ENCODE measurements at places on chromosomes 1 and 21.

DNA sequence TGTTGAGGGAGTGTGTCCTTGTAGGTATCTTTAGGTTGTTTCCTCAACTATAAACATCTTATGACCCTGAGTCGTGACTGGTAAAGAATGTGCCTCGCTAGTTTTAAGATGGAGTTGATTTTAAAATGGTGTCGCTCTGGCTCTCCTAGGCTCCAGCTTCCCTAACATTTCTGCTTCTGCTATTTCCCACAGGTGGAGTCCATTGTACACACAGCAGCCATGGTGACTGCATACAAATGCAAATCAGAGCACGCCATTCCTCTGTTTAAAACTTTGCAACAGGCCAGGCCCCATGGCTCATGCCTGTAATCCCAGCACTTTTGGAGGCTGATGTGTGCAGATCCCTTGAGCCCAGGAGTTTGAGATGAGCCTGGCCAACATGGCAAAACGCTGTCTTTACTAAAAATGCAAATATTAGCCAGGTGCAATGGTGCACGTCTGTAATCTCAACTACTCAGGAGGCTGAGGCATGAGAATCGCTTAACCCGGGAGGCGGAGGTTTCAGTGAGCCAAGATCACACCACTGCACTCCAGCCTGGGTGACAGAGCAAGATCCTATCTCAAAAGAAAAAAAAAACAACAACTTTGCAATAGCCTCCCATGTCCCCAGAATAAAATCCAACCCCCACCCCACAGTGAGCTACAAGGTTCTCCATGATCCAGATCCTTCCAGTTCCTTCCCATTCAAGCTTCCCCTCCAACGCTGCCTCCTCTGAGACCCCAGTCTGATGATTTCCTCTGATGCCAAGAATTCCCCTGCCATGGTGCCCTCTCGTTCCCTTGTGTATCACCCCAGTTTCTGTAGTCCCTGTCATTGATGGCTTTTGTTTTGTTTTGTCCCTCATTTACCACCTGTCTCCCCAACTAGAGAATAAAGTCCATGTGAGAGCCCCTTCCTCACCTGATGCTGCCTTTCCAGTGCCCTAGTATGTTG is 36.9 kb upstream of the KLHDC7A start:
- no peak for DNase-seq

DNA sequence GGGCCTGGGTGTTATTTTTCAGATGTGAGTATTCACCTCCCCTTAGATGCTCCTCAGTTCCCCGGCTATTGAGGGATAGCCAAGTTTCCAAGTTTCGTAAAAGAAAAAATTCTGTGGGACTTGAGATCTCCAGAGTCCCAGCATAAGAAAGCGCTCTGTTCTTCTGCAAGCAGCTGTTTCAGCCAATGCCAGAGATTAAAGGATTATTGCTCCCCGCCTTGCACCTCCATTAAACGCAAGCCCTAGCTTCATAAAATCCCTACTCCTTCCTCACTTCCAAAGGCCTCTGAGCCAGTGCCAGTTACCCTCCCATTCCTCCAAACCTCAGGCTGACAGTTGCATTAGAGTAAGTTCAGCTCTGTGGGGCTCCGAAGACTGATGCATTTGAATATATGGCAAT is 56.4 kb downstream of the CHIA start:
- DNase-seq: no peak

DNA sequence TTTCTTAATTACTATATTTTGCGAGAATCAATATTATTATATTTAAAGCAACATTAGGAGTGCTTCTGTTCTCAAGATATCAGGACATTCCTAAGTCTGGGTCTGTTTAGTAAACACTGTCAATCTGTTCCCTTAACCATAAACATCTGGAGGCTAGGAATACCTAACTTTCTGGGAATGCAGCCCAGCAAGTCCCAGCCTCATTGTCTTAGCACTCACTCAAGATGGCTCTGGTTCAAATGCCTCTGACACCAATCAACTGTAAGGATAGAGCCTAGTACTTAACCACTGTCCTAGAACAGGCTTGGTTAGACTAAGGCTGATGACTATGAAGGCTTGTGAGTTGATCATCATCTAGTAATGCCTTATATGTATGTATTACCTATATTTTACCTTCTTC is 61.5 kb downstream of the TNN start:
- no peak for DNase-seq

DNA sequence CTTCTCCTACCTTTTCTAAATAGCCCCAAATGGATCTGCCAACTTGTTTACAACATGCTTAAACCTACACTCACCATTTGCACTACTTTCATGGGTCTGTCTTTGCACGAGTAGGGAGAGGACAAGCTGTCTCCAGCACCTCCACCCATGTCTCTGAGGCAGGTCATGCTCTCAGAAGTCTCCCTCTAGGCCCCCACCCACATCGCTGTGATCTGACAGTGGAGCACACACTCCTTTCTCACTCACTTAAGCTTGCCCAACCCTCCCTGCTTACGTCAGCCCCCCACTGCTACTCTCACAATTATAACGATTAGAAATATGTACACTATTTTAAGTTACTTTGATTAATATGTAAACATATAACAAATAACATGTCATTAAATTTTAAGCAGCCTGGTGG is 141.1 kb downstream of the KCNH1 start:
- no peak for DNase-seq

DNA sequence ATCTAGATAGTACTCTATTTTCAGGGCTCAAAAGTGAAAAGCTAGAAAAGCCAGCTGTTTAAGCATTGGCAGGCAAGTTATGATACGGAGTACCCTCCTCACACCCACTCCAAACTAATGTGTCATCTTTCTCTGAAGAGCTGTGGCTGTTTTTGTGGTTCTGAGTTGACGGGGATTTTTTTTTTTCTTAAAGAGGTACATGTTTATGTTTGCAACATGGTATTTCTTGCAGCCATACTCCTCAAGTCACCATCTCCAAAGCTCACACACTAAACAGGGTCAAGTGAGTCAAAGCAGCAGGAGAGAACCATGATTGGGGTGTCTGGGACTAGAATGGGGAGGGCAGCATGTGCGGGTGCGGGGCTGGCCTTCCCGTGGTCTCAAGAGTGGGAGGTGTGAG is 347.2 kb downstream of the DISC1 start:
- DNase-seq: no peak

GRCh38 chr1:215631489-215631888 is 64.4 kb downstream of the KCTD3 start:
- DNase-seq: no peak

- DNase-seq: no peak
These were observed 653 bp upstream of the IFFO2 start for GRCh38 chr1:18957136-18957521.

GRCh38 chr1:184563308-184563707 is 176.5 kb downstream of the C1orf21 start:
- DNase-seq: no peak

GRCh38 chr1:17952506-17952905 is 155.1 kb upstream of the IGSF21 start:
- DNase-seq: no peak

- DNase-seq: no peak
These were observed 52.8 kb upstream of the HNRNPU start for GRCh38 chr1:244917073-244917670.

DNA sequence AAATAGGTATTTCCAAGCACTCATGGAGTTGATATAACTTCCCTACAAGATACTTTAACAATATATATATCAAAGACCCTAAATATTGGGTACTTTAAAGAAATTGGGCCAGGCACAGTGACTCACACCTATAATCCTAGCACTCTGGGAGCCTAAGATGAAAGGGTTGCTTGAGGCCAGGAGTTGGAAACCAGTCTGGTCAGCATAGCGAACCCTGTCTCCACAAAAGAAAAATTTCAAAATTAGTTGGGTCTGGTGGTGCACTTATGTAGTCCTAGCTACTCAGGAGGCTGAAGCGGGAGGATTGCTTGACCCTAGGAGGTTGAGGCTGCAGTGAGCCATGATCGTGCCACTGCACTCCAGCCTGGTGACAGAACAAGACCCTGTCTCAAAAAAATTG is 393.9 kb upstream of the DEPDC1 start:
- DNase-seq: no peak

GRCh38 chr1:11680270-11681070 is 478 bp downstream of the MAD2L2 start:
- peak; percentile 27 for DNase-seq

GRCh38 chr1:3611170-3612019 is at the start of gene MEGF6:
Gene MEGF6, minus strand, starts transcription at chr1:3611508. Its CDS starts 240 bp downstream, at chr1:3611268.
- DNase-seq: no peak

DNA sequence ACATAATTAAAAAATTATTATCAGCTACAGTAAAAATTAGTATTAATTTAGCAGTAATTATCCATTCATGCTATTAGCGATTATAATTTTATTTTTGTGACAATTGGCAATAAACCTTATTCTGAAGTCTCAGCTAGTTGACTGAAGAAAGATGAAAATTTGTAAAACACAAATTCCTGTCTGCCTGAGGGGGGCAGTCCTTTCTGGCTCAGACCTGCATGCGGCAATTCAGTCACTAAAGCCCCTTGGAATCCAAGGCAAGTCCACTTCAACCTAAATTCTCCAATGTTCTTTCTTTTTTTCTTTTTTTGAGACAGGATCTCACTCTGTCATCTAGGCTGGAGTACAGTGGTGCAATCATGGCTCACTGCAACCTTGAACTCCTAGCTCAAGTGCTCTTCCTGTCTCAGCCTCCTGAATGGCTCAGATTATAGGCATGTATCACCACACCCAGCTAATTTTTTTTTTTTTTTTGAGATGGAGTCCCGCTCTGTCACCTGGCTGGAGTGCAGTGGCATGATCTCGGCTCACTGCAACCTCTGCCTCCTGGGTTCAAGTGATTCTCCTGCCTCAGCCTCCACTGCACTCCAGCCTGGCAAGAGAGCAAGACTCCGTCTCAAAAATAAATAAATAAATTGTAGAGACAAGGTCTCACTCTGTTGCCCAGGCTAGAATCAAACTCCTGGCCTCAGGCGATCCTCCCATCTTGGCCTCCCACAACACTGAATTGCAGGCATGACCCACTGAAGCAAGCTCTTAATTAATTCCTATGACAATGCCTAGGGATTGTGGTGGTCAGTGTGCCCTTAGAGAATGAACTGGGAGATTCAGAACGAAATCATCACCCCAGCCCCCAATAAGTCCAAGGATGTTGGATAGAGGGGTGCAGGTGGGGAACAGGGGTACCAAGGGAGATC is 24.2 kb upstream of the ITPKB start:
- DNase-seq: no peak

DNA sequence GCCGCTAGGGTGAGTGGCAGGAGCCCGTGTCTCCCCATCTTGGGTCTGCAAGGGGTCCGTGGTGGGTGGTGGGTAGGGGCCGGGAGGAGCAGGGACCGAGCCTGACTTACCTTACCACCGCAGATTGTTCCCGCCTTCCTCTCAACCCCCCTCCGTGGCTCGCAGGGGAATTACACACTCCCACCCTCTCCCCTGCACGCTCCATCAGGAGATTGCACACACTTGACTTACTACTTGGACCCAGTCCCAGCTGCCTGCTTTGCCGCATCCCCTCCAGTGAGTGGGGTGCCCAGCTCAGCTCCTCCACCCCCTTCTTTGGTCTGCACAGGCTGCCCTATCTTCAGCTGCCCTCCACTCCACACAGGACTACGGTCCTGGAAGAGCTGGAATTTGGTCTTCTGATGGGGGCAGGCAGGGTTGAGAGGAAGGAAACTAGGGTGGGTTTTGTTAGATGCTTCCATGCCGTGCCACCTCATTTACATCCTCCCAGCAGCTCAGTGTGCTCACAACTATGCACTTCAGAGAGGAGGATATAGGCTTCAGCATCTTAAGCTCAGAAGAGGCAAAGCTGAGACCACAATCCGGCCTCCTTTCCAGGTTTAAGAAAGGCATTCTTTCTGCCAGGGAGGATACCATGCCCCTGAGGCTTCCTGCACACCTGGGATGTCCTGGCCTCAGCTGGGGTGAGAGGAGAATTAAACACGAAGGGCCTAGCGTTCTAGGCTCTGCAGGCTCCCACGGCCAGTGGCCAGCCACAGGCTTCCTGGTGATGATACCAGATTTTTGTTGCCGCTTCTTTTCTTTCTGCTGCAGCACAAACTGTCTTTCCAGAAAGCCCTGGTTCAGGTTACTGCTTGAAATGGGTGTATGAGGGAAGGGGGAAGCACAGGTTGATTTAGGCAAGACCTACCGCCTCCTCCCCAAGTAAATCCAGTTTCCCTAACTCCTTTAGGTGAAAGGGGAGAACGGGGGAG is 2.3 kb downstream of the KCNC4 start:
- no peak for DNase-seq

DNA sequence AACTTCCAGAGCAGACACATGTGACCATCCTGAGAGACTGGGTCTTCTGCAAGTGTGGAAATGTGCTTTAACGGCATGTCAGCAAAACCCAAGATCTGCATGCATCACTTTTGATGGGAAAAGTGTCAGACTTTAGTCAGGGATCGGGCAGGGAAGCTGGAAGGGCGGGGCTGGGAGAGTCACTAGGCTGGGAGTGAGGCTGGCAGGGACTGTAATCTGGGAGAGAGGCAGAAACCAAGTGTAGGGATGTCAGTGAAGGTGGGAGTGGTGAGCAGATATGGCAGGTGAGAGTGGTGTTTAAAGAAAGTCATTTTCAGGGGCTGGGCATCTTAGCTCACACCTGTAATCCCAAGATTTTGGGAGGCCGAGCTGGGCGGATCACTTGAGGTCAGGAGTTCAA is 11.3 kb downstream of the CDA start:
- DNase-seq: no peak

DNA sequence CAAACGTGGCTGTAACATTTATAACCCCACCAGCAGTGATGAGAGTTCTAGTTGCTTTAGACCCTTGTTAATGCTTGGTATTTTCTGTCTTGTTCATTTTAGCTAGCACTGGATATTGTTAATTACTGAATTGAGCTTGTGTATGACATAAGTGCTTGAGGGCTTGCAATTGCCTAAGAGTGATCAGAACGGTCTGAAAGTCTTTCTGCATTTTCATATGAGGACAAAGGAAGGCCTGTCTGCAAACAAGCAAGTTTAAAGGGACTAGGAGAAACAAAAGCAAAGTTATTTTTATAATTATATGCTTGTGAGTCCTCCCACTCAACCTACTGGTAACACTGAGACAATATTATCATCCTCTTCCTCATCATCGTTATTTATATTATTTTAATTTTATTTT is 305.5 kb upstream of the DUSP10 start:
- no peak for DNase-seq

GRCh38 chr1:203696673-203697072 is 68.3 kb upstream of the LAX1 start:
- DNase-seq: no peak

DNA sequence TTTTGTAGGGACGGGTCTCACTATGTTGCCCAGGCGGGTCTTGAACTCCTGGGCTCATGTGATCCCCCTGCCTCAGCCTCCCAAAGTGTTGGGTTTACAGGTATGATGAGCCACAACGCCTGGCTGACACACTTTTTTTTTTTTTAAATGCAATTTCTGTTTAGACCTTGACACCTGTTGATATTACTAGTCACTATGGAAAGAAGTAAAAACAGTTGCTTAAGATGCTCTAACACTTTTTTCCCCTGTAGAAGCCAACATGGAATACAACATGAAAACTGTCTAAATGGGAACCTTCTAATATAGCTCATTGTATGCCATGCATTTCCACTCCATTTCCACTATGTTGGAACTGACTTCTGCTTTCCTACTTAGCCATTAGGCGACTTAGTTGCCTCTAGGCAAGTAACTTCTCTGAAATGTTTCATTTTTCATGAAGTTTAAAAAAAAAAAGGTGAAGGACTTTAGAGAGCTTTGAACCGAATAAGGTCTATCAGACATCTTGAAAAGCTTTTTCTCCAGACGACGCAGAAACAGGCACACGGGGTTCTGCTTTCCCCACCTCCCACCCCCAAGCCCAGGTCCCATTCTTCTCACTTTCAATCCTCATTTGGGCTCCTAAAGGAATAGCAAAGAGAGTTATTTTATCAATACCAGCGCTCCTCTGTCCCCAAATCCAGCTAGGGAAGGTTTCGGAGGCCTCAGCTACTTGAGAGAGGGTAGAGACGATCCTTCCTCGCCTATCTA is 648 bp upstream of the DR1 start:
- no peak for DNase-seq

GRCh38 chr1:27527890-27528817 is 38.2 kb upstream of the WASF2 start:
- DNase-seq: peak; percentile 22

All from stimulated activated CD4-positive, alpha-beta T cell treated with anti-CD3 and anti-CD28 coated beads, Interleukin-12 subunit alpha, Interleukin-12 subunit beta, amount 100 ng/mL, for 48 hours (primary cell).